ENCODE measurements at places on chromosomes 7 and 10.

- no peak for DNase-seq
Measured at GRCh38 chr10:91467114-91467513, 57.0 kb downstream of the HECTD2 start.

DNA sequence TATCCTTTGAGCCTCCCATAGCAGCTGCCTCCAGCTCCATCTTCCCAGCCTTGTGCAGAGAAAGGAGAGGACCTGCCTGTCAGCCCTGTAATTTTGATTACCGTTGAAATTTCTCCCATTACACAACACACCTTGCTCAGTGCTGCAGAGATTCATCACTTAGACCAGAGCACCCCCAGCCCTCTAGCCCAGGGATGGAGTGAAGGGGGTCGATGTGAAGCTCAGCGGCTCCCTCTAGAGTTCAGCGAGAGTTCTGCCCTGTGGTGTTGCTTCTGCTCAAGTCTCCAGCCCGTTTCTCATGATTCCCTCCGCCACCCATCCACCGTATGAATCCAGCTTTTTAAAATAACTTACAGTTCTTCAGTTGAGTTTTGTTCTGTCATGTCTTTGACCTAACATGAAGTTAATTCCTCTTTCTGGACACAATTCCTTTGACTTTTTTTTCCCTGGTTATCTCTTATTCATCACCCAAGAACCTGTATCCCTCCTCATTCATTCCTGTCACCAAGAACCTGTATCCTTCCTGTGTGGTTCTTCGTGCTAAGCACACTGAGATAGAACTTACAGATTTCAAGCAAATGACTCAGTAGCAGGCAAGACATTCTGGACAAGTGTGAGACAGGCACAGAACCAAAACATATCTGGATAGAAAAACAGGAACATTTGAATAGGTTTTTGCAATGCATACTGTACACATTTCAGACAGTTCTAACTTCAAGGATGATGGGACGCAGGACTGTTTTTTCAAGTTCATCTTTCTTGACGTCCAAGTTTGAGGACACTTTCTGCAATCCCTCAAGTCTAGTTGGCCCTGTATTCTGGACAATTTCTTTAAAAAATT is 35.0 kb upstream of the ZNF32 start:
- DNase-seq, result no peak

DNA sequence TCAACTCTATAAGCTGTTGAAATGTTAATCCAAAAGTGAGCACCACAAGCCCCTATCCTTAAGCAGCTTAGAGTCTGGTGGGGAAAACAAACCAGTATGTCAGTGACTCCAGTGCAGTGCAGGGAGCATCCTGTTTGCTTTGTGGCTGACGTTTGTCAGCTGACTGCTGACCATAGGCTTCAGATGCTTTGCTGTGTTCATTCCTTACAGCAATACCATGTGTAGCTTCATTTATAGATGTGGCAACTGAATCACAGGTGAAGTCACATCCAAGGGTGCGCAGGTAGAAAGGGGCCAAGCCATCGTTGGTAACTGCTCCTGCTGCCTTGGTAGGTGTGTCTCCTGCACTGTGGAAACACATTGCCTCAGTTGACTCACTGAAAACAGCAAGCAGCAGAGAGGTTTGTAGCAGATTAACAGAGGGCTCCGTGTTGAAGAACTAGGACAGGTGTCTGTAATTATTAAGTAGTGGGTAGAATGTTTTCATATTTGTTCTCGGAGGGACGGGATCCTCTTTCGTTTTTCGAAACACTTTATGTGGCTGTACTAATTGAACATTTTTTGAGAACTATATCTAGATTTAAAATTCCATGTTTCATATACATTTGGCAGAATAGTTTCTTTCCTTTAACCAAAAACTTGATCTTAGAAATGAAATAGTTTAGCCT is 2.0 kb downstream of the INSIG1 start:
- DNase-seq, result no peak

- DNase-seq, result no peak
Measured at GRCh38 chr7:42672339-42672999, 239.4 kb downstream of the C7orf25 start.

DNA sequence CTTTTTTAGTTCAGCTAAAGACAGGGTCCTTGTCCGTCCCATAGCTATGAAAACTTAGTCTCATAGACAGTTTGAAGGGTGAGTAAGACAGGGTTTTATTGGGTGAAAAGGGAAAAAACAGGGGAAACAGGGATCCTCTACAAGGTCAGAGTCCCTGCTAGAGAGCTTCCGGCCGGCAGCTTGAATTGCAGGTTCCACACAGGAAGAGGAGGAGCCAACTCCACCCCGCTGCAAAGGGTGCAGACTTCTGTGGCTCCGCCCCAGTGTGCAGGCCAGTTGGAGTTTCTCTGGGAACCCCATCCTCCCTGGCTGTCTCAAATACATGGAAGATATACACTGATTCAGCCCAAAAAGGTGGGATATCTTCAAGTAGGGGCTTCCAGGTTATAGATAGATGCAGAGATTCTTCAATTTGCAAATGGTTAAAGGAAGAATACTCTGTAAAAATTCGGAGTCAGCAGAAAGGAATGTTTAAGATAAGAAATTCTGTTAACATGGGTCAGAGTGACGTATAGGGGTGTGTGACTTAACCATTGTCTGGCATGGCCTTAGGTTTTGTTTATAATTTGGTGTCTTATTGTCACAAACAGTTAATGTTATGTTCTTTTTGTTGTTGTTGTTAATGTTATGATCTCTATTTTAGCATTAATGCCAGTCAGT is 34.6 kb upstream of the HECW1 start:
- DNase-seq, result no peak

- DNase-seq, result no peak
Measured at GRCh38 chr7:1100386-1100785, 12.5 kb downstream of the GPER1 start.

DNA sequence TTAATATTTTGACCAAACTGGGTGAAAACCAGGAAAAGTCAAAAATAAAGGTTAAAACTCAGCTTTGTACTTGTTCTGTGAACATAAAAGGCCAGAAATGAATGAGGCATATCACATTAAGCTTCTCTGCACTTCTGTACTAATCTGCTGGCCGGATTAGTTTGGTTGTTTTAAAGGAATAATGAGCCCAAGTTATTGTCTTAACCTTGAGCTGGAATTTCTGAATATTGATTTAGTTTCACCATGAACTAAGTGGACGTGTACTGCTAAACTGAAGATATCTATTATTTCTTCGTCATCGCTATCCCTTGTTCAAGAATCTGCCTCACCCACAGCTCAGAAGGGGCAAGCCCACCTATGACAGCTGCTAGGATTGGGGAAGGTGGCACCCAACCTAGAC is 101.1 kb upstream of the FRMD4A start:
- DNase-seq, result no peak

All from caudate nucleus (tissue), 63 donors.